ENCODE measurements at places on chromosomes 1 and 21.

- no peak for DNase-seq
These were observed at the start of gene GNG4 for GRCh38 chr1:235649368-235650163. Gene GNG4, minus strand, starts transcription at chr1:235649784. Its CDS starts 65,946 bp downstream, at chr1:235583838.

DNA sequence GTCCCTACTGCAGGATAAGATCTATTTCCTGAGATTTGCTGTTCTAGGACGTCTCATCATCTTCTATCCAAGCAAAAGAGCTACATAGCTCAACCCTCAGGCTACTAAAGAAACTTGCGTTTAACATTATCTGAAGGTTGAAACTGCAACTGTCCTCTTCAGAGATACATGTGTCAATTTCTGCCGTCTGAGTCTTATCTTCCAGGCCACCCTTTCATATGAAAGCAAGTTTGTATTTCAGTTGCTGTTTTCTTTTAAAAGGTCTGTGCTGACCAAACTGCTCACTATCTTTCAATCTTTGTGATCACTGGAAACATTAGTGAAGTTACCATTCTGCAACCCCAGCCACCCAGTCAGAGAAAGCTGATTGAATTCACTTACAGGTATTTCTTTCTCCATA is 108.6 kb upstream of the RAB3GAP2 start:
- no peak for DNase-seq

- DNase-seq, result no peak
These were observed 6.7 kb upstream of the SNAPIN start for GRCh38 chr1:153651771-153652170.

DNA sequence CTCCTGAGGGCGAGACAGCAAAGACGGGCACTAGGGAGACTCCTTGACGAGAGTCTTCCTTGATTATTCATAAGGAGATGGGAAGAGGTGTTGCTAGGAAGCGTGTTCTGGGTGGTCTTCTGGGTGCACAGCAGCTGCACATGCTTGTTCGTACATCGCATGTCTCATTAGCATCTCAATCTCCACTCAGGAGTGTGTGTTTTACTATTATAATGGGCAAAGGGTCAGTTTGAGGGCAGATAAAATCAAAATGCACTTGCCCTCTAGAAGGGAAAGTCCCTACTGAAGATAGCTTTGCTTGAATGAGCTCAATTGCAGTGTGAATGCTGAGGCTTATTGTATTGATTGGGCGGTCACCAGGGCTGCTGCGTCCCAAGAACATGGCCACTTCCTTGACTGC is 50.2 kb upstream of the SCCPDH start:
- DNase-seq, result no peak
